ENCODE measurements at places on chromosomes 3 and 15.

- DNase-seq: no peak
Observed at GRCh38 chr15:101051291-101052030, 132.3 kb downstream of the LRRK1 start.

DNA sequence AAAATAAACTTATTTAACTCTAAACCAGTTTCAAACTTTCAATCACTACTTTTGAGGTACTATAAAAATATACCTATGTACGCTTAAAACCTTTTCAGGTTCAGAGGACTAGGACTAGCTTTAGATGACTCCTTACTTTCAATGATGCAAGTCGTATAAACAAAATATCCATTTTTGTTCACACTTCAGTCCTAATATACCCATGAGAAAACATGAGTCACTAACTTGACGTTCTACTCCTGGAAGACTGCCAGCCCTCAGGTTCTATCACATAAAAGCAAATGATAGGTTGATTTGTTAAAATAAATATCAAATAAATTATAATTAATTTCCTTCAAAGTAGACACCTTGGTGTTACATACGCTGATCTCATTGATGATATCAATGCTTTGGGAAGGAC lies 10.6 kb upstream of the P3H2 start:
- DNase-seq: no peak

DNA sequence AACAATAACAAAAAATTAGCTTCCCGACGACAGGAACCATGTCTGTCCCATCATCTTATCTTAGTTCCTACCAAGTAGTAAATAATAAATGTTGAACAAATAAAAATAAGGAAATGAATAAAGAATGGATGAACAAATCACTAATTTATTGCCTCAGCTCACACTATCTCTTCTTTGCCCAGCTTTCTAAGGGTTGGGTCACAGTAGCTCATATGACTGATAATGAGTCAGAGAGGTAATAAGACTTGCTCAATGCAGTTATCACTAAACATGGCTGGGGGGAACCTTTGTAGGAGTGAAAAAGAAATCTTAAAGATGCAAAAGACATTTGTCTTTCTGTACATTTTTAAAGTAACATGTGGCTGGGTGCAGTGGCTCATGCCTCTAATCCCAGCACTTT lies 182.2 kb downstream of the WDR76 start:
- DNase-seq: no peak

DNA sequence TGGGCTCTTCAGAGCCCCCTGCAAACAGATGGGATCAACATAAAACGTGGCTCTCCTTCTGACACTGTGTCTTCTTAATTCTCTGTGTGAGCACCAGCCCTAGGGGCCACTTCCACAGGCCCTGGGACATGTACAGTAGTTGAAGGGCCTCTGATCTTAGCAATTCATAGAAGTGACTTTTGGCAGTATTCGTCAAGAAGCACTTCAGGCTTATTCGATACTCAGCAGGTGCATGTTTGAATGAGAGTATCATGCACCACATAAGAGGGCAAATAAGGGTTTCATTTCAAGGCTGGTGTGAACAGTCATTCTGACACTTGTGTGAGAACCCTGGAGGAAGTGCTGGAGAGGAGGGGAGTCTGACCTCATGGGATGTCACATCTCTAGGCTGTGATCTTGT lies 113.9 kb downstream of the GABRG3 start:
- DNase-seq: no peak

- DNase-seq: peak; percentile 38
Observed at GRCh38 chr3:5016211-5017161, 37.2 kb downstream of the BHLHE40 start.

DNA sequence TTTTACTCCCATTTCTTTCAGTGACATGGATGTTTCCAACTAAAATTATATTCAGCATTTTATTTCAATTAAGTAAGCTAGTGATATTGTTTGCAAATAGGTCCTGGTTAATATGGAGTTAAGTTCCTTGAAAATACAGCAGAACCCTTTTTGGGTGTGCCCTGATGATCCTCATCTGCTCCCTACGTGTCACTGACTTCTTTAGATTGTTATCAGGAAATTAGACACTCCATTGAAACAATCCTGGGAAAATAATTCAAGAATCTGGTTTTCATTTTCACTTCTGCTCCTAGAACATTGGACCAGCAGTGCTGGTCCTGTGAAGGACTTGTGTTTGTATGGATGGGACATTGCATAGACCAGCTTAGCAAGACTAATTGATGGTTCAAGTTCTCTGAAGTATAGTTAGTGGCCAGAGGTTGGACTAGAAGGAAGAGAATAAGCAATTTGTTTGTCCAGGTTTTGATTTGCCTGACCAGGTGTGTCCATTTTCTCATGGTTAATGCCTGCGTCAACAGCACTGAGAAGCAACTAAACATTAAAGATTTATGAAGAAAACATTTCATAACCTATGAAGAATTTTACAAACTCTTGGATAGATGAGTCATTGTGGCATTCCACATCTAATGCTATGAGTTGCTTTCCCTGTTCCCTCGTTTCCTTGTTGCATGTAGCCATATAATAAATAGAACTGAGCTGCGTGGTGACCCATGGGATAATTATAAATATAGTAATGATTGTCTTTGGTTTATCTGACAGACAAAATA lies 95.8 kb downstream of the ZPLD1 start:
- DNase-seq: no peak

- DNase-seq: no peak
Observed at GRCh38 chr15:93831641-93832040, 399.7 kb upstream of the MCTP2 start.

- DNase-seq: no peak
Observed at GRCh38 chr15:52558196-52558595, 10.6 kb downstream of the ARPP19 start.
